Right cardiac atrium (tissue), 5 donors: ENCODE measurements at places on chromosomes 12 and 14. TPM values are rescaled to one million over a fixed set of nuclear protein-coding genes. Genes with fewer than 3 reads are reported as not detected.

- DNase-seq = no peak
These were observed 250.8 kb downstream of the SLC6A15 start for GRCh38 chr12:84661786-84662185.

GRCh38 chr14:72850360-72850759 lies 43.5 kb downstream of the DPF3 start:
- DNase-seq = no peak

DNA sequence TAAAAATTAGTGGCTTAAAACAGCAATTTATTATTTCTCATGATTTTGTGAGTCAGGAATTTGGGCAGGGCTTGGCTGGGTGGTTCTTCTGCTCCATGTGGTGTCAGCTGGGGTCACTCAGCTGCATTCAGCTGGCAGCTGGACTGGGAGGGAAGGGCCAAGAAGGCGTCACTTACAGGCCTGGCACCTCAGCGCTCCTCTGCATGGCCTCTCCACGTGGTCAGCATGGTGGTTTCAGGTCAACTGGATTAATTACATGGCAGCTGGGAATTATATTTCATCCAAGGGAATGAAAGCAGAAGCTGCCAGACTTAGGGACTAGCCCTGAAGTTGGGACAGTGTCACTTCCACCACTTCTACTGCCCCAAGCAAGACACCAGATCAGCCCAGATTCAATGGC lies 27.5 kb upstream of the IRF2BPL start:
- no peak for DNase-seq

GRCh38 chr14:67447033-67447381 lies 35.0 kb upstream of the PLEK2 start:
- DNase-seq = no peak

The NKX2-8 gene
- not detected for total RNA-seq

The POTEG gene
- not detected for total RNA-seq

The CFAP54 gene
- total RNA-seq = 0.29 TPM
